ENCODE measurements at places on chromosomes 5 and 9.

GRCh38 chr5:77770293-77771005 lies 5.7 kb downstream of the TBCA start:
- no peak for DNase-seq

GRCh38 chr5:168318240-168318639 lies 26.8 kb downstream of the WWC1 start:
- DNase-seq = no peak

- DNase-seq = no peak
These were observed 137.3 kb downstream of the TMC1 start for GRCh38 chr9:72658703-72659102.

DNA sequence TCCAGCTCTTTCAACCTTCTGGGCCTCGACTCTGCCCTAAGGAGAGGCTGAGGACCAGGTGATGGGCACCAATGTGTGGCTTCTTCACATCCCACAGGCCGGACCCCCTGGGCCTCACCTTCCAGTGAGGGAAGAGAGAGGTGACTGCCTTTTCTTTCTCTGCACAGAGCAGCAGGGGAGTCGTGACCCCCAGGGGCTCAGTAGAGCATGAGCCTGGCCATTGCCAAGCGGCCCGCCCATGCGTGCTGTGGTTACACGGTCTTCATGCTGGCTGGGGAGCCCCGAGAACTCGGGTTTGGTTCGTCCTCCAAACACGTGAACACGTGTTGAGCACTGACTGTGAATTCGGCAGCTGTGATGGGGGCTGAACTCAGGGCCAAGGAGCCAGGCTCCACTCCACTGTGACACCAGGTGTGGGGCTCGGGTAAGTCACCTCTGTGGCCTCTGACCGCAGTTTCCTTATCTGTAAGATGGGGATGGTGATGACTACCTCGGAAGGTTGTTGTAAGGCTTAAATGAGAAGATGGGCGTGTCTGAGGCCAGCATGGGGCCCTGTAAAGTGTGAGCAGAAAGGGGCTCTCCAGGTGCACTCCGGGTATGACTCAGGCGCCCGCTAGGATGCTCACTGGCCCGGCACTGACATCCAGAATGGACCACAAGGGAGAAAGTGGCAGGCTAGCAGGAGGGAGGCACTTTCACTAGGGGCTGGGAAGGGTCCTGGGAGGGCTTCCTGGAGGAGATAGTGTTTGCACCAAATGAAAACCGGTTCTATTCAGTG lies 13.4 kb upstream of the GRHPR start:
- no peak for DNase-seq

- no peak for DNase-seq
These were observed 2112.2 kb upstream of the C9orf72 start for GRCh38 chr9:29685531-29685930.

DNA sequence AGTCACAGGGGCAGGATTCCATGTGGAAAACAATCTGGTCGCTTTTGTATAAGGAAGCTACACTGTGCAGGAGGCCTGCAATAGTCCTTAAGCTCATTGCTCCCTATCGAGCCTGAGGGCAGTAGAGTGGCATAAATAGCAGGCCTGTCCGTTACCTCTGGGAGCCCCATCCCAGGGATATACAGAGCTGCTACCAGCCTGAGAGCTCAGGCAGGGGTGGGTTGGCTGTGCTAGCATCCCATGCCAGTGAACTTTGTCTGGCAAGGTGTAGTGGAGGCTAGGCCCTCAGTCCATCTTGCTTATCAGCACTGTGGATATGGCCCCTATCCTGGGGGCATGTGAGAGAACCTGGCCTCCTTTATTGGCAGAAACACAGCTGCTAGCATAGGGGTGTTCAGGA lies 47.7 kb downstream of the SLCO6A1 start:
- DNase-seq = no peak

DNA sequence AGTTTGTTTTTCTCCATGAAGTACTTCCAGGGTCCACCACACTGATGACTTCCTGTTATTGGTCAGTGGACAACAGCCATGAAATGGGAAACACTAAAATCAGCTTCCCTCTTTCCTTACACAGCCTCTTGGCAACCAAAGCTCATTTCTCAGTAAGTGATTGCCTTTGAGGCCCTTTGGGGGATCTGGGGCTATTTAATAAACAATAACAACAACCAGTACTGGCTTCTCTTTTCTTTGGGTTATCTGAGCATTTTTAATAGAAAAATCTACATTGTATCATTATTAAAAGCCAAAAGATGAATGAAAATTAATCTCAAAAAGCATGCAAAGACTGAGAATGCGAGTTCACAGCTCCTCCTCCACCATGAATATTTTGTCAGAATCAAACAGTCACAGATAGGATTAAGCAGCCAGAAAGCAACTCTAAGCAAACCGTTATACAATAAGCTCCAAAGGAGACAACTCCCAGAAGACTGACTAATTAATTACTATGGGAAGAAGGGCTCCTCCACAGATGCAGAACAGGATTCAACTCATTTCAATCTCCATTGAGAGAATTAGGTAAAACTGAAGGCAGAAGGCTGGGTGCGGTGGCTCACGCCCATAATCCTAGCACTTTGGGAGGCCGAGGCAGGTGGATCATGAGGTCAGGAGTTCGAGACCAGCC lies 68.3 kb downstream of the SERINC5 start:
- DNase-seq = no peak

DNA sequence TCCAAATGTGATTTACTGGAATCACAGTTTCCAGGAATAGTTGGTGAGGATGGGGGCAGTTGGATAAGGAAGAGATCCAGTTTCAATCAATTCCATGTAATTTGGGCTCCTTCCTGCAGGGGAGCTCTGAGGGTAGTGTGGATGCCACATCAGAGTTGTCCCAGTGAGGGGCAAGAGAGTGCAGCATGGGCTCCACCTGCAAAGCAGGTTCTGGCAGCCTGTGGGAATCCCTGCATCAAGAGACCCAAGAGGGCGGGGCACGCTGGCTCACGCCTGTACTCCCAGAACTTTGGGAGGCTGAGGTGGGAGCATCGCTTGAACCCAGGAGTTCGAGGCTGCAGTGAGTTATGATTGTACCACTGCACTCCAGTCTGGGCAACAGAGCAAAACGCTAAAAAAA lies 188.5 kb downstream of the CACNA1B start:
- no peak for DNase-seq

GRCh38 chr5:177494346-177495195 lies 2.8 kb downstream of the PDLIM7 start:
- no peak for DNase-seq

DNA sequence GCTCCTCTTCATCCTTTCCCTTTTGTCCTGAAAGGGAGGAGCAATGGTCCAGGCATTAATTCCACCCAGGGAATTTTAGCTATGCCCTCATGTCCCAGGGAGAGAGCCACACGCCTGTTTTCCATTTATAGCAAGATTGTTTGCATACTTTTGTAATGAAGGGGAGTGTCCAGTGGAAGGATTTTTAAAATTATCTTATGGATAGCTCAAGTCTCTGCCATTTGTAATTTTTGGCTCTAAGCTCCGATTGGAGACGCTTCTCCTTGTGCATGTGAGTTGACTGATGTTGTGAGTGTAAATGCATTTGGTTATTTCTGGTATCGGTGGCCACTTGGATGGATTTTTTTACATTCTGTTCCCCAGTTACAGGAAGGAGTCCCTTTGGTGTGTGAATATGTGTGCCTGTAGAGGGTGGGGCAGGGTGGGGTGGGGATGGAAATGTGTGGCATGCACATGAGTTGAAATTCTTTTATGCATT lies 7.2 kb upstream of the RPL26L1 start:
- no peak for DNase-seq

- DNase-seq = no peak
These were observed 142.2 kb downstream of the DCP2 start for GRCh38 chr5:113118765-113119164.

DNA sequence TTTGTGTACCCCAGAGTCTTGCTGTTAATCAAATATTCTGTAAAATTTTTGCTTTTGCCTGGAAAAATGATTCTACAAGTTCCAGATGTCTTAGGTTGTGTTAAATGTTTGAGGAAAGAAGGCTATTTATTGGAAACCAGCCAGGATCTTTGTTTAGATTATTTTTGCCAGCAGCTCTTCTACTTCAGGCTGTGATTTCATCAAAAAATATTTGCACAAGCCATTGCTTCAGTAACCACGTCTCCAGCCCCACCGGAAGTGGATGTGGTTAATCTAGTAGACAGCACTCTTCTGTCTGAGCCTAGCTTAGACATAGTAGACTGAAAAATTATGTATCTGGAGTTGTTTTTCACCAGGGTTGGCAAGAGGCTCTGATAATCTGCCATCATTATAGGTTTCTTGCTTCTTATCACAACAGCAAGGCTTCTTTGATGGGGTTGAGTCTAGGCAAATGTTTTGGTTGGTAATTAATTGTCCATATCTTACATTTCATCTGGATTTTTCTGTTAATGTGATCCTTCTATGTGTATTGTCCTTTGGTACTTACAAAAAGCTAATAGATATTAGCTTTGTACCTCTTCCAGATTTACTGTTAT lies 17.1 kb downstream of the KCTD16 start:
- DNase-seq = peak; percentile 47

DNA sequence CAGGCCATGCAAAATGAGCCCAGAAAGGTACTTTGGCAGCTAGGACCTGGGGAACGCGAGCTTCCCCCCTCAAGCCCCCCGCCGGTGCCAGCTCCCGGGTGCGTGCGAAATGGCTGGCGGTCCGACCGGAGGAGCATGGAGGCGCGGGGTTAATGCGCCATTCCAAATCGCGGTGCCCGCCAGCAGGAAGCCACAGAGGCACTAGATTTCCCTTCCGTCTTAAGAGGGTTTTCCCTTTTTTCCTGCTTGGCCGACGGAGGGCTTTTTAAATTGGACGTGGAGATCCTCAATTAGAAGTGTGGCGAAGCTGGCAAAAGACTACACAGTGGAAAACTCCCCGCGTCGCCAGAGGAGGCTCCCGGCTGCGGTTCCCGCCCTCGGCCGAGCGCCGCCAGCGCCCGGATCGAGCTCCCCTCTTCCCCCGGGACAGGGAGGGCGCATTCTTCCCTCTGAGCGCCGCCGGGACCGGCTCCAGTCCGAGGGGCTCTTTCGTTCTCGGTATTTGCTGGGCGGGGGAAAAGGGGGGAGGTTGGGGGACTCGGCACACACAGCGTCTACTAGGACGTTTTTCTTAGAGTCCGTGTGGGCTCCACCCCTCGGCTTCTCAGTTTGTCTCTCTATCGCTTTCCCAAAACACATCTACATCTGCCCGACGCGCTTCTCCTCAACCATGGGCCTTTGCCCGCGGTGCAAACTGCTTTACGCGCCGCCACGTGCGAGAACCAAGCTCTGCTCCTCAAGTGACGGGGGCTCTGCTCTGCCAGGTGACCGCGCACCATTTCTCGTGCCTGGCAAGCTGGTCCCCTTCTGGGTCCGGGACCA lies 3.0 kb downstream of the GDNF start:
- DNase-seq = peak; percentile 19

GRCh38 chr5:176486189-176486757 lies 38.1 kb downstream of the FAF2 start:
- DNase-seq = no peak

- no peak for DNase-seq
These were observed 321.9 kb downstream of the GADD45G start for GRCh38 chr9:89926691-89927220.

GRCh38 chr9:32706004-32706724 lies 70.7 kb upstream of the TAF1L start:
- no peak for DNase-seq

- no peak for DNase-seq
These were observed 15.1 kb downstream of the QRFP start for GRCh38 chr9:130881516-130881915.

DNA sequence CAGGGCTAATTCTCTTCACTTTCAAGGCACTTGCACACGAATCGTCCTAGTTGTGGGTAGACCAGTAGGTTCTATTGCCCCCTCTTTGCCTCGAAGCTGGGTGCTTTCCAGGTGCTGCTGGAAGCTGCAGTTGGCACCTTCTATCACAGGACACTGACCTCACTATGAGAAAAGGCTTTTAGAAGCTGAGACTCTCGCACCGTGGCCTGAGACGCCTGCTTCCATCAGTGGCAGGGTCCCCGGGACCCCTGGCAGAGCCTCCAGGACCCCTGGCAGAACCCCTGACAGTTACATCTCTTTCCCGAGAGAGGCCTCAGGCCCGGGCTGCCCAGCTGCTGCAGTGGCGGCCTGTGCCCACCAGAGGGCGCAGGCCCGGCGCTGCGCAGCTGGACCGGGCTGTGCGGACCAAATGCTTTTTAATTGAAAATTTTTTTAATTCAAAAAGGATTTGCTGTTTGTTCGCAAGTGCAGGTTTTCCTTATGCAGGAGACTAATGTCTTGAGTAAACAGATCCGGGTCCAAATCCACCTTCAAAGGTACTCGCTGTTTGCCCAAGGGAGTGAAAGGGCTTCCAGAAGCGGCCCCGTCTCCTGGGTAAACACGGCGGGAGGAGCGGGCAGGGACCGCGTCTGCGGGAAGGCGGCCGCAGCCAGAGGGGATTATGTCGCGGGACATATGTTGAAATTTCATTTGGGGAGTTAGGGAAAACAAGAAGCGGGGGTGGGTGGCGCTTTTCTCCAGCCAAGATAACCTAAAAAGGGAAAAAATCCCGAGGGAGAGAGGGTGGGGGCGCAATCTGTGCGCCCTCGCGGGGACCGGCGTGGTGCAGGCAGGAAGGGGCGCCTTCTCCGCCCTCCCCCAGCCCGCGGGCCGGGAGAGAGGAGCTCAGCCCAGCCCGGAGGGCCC lies 114.5 kb upstream of the LMX1B start:
- DNase-seq = no peak

DNA sequence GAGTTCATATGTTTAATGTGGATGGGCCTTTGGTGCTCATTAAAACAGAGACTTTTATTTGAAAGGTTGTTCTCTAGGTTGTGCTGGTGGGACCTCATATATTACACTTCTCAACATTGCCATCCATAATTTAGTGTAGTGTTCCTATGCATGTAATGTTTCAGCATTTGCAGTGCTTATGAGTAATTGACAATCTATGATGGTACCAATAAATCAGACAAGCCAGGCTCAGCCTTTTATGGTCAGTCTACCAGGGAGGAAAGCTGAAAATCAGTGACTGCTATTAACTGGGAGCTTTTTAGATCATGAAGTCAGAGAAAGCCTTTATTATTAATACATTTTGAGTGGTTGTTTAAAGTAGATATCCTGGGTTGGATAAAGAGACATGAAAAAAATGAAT lies 120.1 kb upstream of the SLC28A3 start:
- no peak for DNase-seq

GRCh38 chr5:136087961-136088871 lies 44.4 kb upstream of the SMAD5 start:
- DNase-seq = no peak

GRCh38 chr5:55547781-55548180 lies 13.0 kb upstream of the PLPP1 start:
- DNase-seq = no peak

GRCh38 chr5:163456029-163456589 lies 3.8 kb downstream of the NUDCD2 start:
- DNase-seq = no peak

GRCh38 chr5:38547257-38547656 lies 9.2 kb downstream of the LIFR start:
- DNase-seq = no peak
